ENCODE measurements at places on chromosomes 12 and 14.

DNA sequence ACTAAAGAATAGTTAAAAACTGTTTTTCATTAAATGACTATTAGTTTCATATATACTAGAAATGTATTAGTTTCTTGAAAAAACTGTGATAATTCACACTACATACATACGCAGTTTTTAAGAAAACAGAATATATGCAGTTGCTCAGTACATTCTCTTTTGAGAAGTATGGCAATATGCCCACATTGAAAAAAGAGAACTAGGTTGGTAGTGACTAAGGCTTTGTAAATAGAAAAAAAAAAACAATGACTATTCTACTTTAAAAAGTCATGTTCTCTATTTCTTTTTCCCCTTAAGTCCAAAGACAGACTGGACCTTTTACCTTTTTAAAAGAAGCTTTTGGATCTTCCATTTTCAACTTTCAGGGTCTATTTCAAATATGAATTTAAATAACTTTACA lies 25.0 kb downstream of the SNX6 start:
- DNase-seq, result no peak

DNA sequence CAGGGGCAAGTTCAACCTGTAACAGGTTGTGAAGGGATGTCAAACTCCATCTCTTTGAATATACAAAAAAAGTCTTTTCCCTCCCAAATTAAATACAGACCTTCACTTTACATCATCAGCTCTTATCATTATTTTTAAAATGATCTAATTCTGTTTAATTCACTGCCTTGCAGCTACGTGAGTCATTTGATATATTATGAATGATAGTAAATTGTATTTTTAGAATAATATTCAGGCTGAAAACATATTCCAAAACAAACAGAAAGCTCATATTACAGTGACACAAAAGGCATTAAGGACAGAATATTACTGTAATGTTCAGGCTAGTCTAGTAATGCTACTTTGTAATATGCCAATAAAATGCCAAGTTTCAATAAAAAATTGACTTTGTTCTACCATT lies 53.3 kb downstream of the BCAT1 start:
- DNase-seq, result no peak

- DNase-seq, result no peak
These were observed 41.3 kb downstream of the RAB3IP start for GRCh38 chr12:69779928-69780327.

- no peak for DNase-seq
These were observed 2.6 kb downstream of the GPR162 start for GRCh38 chr12:6824085-6824775.

- no peak for DNase-seq
These were observed 353.8 kb downstream of the AACS start for GRCh38 chr12:125418902-125419564.
